Left ventricle myocardium superior (tissue), 1 donor: ENCODE measurements at places on chromosomes 5 and 9. TPM values are rescaled to one million over a fixed set of nuclear protein-coding genes. Genes with fewer than 3 reads are reported as not detected.
A peak's percentile ranks its signal among the peaks of the same experiment; 100 is the strongest.

Gene STPG3
- 0.69 TPM for total RNA-seq

Gene TOR4A
- 19.3 TPM for total RNA-seq

- no peak for DNase-seq
These were observed 90.3 kb downstream of the SH3GL2 start for GRCh38 chr9:17669206-17669605.

GRCh38 chr5:139636975-139637408, 11.2 kb upstream of the CXXC5 start:
- no peak for DNase-seq

DNA sequence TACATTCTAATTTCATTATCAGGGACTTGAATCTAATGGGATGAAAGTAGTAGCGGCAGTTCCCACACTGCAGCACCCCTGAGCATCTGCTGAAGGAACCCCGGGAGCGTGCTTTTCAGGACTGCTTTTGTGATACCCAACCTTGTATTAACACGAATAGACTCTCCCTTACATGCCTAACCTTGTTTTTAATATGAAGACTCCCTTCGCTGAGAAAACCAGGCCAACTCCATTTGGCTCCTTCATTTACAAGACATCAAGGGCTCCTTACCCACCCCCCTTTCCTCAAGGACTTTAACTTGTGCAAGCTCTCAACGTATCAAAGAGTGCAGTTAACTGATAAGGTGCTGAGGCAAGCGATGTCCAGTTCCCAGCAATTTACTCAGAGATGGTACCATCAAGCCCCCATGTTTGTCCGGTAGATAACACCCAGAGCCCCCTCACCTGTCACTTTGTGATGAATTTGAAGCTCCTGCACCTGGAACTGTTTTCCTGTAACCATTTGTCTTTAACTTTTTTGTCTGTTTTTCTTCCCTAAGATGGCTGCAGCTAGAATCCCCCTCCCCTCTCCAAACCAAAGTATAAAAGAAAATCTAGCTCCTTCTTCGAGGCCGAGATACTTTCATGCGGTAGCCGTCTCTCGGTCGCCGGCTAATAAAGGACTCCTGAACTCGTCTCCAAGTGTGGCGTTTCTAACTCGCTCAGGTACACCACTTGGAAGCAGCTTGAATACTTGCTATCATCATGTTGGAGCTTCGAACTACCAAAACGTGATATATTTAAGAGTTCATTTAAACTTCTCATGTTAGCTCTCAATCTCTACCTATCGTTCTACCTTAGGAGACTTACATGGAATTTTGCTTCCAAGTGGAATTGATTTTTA, 10.7 kb downstream of the HNRNPH1 start:
- DNase-seq: no peak

DNA sequence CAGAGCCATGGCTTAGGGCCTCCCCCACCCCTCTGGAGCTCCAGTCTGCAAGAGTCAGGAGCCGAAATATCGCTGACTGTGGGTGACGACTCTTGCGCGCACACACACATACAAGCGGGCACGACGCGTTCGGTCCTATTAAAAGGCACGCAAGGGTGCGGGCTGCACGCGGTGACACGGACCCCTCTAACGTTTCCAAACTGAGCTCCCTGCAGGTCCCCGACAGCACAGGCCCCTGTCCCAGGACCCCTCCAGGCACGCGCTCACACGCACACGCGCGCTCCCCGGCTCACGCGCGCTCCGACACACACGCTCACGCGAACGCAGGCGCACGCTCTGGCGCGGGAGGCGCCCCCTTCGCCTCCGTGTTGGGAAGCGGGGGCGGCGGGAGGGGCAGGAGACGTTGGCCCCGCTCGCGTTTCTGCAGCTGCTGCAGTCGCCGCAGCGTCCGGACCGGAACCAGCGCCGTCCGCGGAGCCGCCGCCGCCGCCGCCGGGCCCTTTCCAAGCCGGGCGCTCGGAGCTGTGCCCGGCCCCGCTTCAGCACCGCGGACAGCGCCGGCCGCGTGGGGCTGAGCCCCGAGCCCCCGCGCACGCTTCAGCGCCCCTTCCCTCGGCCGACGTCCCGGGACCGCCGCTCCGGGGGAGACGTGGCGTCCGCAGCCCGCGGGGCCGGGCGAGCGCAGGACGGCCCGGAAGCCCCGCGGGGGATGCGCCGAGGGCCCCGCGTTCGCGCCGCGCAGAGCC, at the start of gene GRIN1:
Gene GRIN1 (plus strand): TSS at position 433 of the 746 bp plus-strand sequence. CDS start 333 bp downstream, outside the sequence.
- peak; percentile 68 for DNase-seq

GRCh38 chr5:17216974-17217492, 398 bp upstream of the BASP1 start:
- DNase-seq: no peak

DNA sequence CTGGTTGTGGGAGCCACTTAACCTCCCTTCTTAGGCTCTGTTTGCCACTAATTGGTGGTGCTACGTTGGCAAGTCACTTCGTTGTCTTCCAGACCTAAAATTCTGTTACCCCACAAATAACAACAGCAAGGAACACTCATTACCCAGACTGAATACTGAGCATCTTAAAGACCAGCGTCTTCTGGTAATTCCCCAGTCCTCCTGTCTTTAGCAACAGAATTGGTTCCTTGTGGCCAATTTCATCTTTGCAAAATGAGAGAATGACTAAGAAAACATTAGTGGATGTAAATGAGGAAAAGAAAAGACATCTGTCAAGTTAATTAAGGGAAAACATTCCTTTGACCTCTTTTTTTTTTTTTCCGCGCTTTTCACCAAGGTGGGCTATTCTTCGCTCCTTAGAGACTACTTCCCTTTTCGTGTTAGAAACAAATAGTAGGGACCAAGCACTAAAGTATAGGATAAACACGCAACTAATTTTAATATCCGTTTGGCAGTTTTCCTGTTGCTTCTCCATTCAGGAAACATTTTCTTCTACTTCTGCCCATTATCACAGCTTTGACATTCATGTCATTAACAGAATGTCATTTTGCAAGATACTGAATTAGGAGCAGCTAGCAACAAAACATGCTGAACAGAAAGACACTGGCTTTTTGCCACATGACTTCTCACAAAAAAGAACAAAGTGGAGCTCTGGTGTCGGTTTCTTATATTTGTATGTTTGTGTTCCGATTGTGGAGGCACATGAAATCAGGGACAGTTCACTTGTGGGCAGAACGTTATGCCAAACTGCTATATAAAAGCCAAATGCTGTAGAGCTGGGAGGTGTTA, 154.2 kb downstream of the CD180 start:
- no peak for DNase-seq

DNA sequence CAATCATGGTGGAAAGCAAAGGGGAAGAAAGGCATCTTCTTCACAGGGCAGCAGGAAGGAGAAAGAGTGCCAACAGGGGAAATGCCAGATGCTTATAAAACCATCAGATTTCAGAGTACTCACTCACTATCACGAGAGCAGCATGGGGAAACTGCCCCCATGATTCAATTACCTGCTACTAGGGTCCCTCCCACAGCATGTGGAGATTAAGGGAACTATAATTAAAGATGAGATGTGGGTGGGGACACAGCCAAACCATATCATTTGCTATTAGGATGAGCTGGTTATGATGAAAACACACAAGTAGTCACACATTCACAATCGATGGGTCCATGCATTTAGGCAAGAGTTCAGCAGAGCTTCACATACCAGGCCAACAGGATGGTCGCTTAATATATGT, 469.0 kb downstream of the PDE4D start:
- DNase-seq: no peak
